Activated T-cell treated with anti-CD3 and anti-CD28 coated beads, Interleukin-2, amount 50 U/mL, for 48 hours (primary cell): ENCODE measurements at places on chromosomes 12 and 14.
A peak's percentile ranks its signal among the peaks of the same experiment; 100 is the strongest.

- DNase-seq = peak; percentile 44
Observed at GRCh38 chr12:31966558-31967205, 7.5 kb downstream of the RESF1 start.

DNA sequence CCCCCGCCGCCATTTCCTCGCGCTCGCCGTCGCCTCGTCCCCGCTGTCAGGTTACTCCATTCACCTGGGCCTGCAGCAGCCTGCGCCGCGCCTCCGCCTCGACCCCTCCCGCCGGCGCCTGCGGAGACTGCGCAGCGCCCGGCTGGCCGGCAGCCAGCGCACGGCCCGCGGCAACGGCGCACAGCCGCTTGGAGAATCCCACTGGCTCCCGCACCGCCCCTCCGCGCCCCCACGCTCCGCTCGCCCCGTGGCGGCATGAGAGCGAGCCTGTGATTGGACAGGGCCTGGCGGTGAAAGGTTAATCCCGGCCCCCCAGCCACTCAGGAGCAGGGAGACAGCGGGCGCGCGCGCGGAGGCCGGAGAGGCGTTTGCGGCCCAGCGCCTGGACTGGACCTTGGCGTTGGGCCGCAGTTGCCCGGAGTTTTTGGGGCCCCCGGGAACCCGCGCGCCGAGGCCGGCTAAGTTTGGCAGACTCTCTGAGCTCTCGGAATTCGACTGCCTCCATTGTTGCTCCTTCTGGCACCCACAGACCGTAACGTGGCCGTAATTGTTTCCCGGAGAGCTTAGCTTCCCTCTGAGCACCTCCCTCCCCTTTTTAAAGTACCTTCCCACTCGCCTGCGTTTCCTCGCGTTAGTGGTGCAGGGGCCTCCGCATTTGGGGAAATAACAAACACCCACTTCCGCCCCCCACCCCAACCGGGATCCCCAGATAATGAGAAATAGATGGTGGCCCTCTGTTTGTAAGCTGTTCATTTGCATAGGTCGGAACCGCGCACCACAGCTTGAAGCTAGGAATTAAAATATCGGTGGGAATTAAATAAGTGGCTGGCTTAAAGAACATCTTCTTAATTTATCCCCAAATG, at the start of gene DICER1:
DICER1 (minus strand) TSS at position 203 of the 863 bp plus-strand sequence. CDS start 24,071 bp downstream, outside the sequence.
- DNase-seq = peak; percentile 98

DNA sequence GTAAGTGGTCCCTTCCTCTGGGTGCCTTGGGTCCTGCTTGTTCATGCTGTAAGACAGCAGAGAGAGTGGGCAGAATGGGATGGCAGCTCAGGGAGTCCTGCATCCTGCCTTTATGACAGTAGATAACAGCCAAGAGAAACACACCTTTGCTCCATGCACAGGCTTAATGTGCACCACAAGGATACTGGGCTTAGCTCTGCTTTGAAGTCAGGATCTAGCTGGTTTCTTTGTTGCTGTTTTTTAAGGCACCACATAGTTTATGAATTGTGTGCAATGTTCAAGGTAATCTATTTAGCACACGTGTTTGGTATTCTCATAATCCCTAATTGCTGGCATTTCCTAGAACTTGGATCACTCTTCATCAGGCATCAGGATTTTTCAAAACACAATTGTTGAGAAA, 239.5 kb upstream of the DCN start:
- DNase-seq = no peak

GRCh38 chr14:68714991-68715924, 77.6 kb downstream of the ZFP36L1 start:
- no peak for DNase-seq

- DNase-seq = no peak
Observed at GRCh38 chr12:1906579-1906978, 11.9 kb downstream of the CACNA2D4 start.

GRCh38 chr12:65858831-65859230, 34.5 kb downstream of the HMGA2 start:
- DNase-seq = no peak
